ENCODE measurements at places on chromosomes 2 and 18.

- peak; percentile 76 for DNase-seq
Observed at GRCh38 chr2:181354626-181355025, 102.6 kb upstream of the ITGA4 start.

- no peak for DNase-seq
Observed at GRCh38 chr2:229343661-229344060, 72.6 kb upstream of the PID1 start.

- DNase-seq, result no peak
Observed at GRCh38 chr2:100612388-100613000, 49.7 kb downstream of the PDCL3 start.

DNA sequence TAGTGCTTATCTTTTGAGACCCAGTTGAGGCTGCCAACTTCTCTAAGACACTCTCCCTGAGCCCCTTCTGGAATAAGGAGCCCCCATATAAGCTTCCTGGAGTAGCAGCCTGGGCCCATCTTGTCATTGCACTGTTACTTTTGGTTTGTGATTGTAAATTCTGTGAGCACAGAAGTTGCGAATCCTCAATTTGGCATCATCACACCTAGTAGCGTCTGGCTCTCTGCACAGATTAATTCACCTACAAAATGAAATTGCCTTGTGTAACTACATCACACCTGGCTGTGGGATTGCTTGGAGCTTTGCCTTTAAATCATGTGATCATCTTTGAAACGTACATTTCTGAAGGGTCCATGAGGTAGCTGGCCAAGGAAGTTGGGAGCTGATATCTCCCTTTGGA, 193.2 kb upstream of the BCL2L11 start:
- no peak for DNase-seq

- DNase-seq, result peak; percentile 83
Observed at GRCh38 chr18:45839414-45840395, 14.2 kb downstream of the SIGLEC15 start.

DNA sequence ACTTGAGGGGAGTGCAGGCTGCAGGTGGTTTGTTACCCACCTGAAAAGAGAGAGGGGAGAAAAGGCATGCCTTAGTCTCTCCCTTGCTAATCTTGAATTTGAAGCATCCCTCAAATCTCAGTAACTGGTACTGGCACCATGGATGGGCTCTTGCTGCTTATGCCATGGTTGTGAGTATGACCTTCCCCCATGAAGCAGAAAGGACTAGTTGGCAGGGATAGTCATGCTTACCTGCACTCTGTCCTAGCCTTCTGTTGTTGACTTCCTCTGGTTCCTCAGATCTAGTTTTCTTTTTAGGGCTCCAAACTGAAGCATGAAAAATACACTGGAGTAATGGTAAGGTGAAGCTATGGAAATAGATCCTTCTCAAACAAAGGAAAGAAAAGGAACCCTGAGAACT, 191.2 kb downstream of the SPAG16 start:
- DNase-seq, result no peak

DNA sequence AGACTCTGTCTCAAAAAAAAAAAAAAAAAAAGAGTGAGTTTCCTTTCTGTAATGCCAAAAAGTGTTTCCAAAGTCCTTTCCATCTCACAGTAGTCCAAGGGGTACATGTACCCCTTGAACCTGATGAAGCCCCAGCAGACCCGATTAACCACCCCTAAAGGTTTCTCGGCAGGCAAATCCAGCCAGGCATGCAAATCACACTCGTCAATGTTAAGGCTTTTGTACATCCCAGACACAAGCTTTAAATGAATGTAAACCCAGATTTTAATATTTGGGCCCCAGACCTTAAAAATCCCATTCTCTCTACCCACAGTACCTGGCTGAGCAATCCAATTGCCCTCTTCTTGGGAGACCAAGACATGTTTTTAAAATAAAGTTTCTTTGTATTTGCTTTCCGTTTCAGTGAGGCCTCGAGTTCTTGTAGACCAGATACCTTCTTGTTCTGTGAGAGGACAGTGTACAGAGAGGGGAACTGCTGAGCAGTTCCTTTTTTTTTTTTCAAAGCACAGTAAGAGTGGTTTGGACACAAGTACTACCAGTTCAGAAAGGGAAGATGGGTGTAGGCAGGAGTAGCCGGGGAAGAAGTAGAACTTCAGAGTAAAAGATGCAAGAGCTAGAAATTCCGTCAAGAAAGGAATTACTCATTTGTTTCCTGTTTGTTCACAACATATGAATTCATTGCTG, at the start of gene NLRC4:
TSS of gene NLRC4 (minus strand) at position 465 of the 684 bp plus-strand sequence. CDS start 8,111 bp downstream, outside the sequence.
- no peak for DNase-seq

- DNase-seq, result no peak
Observed at GRCh38 chr2:151354807-151355206, 2.6 kb upstream of the TNFAIP6 start.

GRCh38 chr2:30321466-30321865, 90.1 kb downstream of the LBH start:
- no peak for DNase-seq

DNA sequence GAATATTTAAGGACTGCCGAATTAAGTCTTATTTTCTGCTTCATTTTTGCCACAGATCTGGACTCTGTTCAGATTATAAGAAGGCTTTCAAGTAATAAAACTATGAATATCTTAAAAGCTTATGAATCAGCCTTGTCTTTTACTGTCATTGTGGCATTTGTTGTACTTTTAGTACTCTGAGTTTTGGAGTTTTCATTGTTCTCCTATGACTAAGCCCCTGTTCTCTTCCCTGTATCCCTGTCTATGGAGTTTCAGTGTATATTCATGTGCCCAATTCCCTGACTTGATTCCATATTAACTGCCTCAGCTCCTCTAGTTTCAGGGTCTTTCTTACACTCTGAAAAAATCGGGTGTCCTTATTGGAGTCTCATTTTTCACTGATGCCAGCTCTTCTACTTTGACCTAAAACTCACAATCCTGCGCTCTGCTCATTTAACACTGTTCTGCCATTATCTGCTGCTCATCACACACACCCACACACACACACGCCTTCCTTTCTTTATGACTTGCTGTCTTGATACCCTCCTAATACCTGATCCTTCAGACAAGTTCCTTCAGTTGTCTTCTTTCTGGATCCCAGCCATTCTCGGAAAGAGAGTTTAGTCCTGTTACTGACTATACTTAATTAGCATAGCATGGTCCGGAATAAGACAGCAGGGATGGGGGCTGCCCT, 511.8 kb downstream of the CPS1 start:
- DNase-seq, result peak; percentile 42
